ENCODE measurements at places on chromosomes 5 and 9.

GRCh38 chr5:935510-936084 is 42.9 kb downstream of the TRIP13 start:
- no peak for DNase-seq

DNA sequence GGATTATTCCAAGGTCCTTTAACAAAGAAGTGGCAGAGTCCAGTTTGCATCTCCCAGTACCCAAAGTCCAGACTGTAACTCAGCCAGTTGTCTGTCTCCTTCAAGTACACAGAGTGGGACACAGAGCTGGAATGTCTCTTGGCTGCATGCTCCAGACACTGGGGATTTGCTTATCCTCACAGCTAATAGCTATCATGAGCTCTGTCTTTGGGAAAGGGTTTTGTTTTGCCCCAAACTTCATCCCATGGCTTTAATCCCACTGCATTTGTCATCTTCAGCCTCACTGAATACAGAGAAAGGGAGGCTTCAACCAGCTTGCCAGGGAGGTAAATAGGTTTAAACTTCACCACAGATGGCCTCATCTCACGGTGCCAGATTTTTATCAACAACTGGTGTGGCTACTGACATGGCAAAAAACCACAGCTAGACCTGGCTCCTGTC is 412.2 kb upstream of the SLC24A2 start:
- DNase-seq: no peak

DNA sequence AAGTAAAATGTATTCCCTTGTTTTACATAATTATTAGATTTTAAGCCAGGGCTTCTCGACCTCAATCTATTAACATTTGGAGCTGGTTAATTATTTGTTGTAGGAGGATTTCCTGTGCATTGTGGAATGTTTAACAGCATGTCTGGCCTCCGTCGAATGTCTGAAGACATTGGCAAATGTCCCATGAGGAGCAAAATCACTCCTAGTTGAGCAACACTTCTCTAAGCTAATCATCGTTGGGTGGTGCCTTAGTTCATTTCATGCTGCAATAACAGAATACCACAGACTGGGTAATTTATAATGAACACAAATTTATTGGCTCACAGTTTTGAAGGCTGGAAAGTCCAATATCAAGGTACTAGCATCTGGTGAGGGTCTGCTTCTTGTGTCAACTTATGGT is 13.4 kb upstream of the VPS13A start:
- DNase-seq: no peak

- no peak for DNase-seq
Observed at GRCh38 chr9:94157050-94157801, 73.0 kb downstream of the PTPDC1 start.

DNA sequence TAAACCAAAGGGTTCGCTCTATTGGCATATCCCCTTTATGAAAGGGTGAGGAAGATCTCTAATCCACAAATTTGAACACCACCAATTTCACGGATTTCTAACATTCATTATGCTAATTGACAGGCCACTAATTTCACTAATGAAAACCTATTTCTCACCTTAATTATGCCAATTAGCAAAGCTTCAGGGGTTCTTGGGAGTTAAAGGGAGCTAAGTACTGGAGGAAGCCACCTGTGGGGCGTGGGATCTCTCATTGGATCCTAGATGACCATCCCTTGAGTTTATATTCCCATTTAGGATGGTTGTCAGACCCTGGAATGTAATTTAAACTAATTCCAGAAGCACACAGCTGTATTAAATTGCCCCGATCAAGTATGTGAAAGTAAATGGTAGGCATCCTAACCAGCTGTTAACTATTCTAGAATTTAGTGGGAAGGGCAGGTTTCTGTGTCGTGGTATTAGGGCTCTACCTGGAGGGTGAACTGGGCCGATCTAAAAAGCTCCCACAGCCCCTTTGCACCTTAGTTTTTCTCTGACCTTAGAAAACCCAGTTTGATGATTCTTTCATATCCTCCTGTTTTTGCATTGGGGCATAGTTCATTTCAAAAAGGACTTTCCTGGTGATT is 77.1 kb downstream of the C9orf152 start:
- DNase-seq: no peak

GRCh38 chr9:21680590-21680989 is 121.8 kb upstream of the MTAP start:
- DNase-seq: no peak

GRCh38 chr9:106467865-106468164 is 395.2 kb upstream of the ZNF462 start:
- no peak for DNase-seq

GRCh38 chr5:42583322-42583721 is 160.1 kb downstream of the GHR start:
- DNase-seq: no peak

DNA sequence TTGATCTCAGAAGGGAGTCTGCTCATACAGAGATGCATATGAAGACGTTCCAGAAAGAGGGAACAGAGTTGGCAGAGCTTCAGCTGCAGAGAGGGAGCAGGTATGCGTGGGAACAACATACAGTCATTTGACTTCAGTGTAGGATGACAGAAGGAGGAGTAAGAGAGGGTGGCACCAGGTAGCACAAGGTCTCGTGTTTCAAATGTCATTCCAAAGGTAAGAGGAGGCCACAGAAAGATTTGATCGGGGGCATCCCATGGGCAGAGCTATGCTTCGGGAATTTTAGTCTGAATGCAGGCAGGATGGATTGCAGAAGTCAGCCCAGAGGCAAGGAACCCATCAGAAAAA is 367.1 kb downstream of the CDK5RAP2 start:
- no peak for DNase-seq

GRCh38 chr9:103242025-103242424 is 246.9 kb downstream of the CYLC2 start:
- DNase-seq: no peak

DNA sequence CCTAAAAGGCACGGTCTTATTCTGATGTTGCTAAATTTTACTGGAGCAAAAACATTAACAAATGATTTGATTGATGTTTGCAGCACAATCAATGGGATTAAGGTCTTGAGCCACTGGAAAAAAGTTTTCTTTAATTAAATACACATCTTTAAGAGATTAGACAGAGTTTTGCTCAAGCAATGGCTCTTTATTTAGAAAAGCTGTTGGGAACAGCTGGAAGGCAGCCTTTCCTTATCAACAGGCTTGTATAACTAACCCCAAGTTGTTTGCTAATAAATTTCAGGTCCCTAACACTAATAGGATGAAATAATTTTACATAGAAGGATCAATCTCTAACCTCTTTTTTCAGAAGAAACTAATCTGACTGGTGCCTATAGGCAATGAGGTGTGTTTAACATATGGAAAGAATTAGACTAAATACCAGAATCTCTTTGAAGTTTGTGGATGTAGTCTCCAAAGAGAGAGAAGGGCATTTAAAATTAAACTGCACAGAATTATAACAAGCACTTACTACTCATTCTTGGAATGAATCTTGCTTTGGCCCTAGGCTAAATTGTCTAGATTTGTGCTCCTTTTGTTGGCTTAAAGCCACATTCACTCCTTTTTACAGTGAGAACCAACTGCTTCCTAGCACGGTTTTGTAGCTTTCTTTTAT is 67.3 kb upstream of the TNFAIP8 start:
- DNase-seq: no peak

Measured in activated T-helper 1 cell treated with anti-CD3 and anti-CD28 coated beads, Interleukin-2, amount 50 U/mL, for 16 hours (primary cell).